ENCODE measurements at places on chromosomes 12 and 14.
A peak's percentile ranks its signal among the peaks of the same experiment; 100 is the strongest.

GRCh38 chr14:92248696-92249095 lies 74.3 kb upstream of the SLC24A4 start:
- no peak for DNase-seq

GRCh38 chr14:58082491-58083098 lies 69.4 kb downstream of the ARMH4 start:
- peak; percentile 87 for DNase-seq

- peak; percentile 49 for DNase-seq
Measured at GRCh38 chr14:78598046-78598920, 428.1 kb downstream of the NRXN3 start.

GRCh38 chr12:65156366-65156841 lies 13.0 kb upstream of the LEMD3 start:
- DNase-seq = no peak

DNA sequence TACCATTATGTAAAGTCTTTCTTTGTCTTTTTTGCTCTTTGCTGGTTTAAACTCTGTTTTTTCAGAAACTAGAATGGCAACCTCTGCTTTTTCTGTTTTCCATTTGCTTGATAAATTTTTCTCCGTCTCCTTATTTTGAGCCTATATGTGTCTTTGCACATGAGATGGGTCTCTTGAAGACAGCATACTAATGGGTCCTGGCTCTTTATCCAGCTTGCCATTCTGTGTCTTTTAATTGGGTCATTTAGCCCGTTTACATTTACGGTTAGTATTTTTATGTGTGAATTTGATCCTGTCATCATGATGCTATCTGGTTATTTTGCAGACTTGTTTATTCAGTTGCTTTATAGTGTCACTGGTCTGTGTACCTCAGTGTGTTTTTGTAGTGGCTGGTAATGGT lies 207.9 kb upstream of the TMEM260 start:
- no peak for DNase-seq

GRCh38 chr12:91053951-91054715 lies 3.7 kb downstream of the KERA start:
- DNase-seq = peak; percentile 94

GRCh38 chr12:69284131-69284530 lies 44.8 kb downstream of the CPSF6 start:
- peak; percentile 68 for DNase-seq

GRCh38 chr14:99240627-99241324 lies 31.2 kb downstream of the BCL11B start:
- no peak for DNase-seq

DNA sequence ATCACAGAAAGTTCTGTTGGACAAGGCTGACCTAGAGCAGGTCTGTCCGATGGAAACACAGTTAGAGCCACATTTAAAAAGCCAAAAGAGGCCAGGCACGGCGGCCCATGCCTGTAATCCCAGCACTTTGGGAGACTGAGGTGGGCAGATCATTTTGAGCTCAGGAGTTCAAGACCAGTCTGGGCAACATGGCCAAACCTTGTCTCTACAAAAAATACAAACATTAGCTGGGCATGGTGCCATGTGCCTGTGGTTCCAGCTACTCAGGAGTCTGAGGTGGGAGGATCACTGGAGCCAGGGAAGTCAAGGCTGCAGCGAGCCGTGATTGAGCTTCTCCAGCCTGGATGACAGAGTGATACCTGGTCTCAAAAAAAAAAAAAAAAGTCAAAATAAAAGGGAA lies 14.9 kb downstream of the UBE3B start:
- no peak for DNase-seq

- no peak for DNase-seq
Measured at GRCh38 chr14:100442498-100443490, 119.7 kb downstream of the SLC25A47 start.

GRCh38 chr14:99860219-99860618 lies 67.0 kb downstream of the EML1 start:
- no peak for DNase-seq

DNA sequence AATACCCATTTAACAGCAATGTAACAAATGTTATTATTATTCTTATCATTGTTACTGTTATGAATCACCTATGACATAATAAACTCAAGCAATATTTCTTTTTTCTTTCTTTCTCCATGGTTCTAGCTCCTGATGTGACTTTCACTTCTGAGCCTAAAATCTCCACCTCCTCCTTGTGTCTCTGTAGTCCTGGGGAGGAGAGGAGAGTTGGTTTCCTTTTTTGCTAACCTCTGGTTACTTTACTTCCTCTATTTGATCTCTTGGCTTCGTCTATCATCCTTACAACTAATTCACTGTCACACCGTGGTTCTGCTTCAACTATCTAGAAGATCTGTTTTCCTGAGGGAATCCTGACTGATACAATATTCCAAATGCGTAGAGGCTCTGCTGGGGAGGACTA lies 456.6 kb downstream of the VRK1 start:
- no peak for DNase-seq

DNA sequence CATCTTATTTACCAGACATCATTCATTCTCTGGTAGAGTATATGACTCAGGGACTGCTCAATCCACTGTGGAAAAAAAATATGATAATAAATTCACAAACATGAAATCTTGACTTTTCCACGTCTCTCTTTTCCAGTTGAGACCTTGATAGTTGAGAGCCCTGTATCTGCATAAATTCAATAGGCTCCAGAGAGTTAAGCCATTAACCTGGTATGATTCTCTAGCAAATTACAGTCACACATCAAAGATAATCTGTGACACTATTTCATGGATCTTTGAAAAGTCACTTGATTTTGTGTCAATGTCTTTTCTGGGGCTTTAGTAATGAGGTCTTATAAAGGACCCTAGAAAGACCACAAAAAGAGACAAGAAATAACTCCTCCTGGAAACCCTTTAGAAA lies 154.2 kb upstream of the FOXG1 start:
- DNase-seq = no peak

- DNase-seq = no peak
Measured at GRCh38 chr12:120066341-120066740, 50.2 kb downstream of the RAB35 start.

GRCh38 chr12:40688085-40688725 lies 4.0 kb upstream of the CNTN1 start:
- DNase-seq = no peak

DNA sequence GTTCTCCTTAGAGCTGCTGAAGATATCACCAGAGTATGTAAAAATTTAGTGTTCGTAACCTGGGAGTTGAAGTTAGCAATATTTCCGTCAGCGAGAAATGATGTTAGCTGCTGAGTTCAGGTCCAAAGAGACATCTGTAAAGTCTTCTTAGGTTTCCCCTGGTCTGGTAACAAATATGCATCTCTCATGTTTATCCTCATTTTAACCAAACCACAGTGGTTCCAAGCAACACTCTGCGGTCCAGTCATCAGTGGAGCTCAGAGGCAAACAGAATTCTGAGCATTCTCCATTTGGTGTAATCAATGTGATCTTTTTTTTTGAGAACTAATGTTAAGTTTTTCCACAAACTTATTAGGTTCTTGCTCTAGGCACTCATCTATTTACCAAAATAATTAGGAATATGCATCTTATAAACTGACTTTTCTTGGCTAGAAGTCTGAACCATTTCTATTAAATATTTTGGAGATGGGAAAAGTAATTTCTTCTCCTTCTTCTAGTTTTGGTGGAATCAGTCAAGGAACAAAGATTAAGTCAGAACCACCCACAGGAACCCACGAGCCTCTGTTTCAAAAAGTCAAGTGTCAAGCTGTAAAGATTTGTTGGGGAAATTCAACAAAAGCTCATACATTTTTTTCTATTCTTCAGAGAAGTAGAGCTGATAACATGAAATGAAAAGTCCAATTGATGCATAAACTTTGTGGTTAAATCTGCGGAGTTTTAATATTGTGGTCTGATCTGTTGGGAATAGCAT lies 64.7 kb downstream of the IFNG start:
- no peak for DNase-seq

GRCh38 chr12:121065345-121065744 lies 26.3 kb upstream of the OASL start:
- no peak for DNase-seq

DNA sequence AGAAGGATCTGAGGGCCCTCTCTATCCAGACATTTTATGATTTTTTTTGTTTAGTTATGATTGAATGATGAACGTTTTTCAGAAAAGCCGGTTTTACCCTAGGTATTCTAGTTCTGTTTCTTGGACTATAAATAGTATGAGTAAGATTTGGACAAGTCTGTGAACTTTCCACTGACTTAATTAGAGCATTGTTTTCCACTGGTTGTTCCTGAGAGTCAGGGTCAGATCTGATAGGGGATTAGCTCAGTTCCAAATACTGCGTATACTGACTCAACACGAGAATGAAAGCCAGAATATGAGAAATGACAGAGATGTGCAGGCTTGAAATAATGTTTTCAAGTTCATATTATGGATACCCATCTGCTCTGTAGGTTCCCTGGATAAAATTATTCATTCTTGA lies 361.6 kb downstream of the AEBP2 start:
- DNase-seq = no peak
